SJSA1 (cell line): ENCODE measurements at places on chromosomes 1 and 21. TPM values are rescaled to one million over a fixed set of nuclear protein-coding genes. Genes with fewer than 3 reads are reported as not detected.

The SOD1 gene
- total RNA-seq = 434 and 451 TPM in 2 replicates

The IL10 gene
- total RNA-seq = not detected in 2 replicates

DNA sequence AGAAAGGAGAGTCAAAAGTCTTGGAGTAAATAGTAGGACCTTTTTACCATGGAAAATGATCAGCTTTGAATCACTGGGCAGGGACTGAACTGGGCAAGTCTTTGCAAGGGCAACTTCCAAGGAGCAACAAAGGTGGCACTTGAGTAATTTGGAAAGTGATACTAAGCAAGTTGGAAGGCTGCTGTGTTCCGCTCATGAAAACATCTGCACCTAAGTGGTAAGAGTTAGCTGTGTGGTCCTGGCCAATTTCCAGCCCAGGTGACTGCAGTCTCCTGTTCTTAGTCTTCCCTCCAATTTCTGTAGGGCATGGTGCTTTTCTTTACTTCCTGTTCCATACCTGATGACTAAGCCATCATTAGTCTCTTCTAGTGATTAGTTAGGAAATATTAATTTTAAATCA, 35.5 kb upstream of the PRDM2 start:
- no peak overlapping the region for H3K27ac ChIP-seq
- no peak for DNase-seq
- no peaks in the 10 kb centered on the region for H3K27me3 ChIP-seq
- H3K4me1 ChIP-seq = peaks cover 20% of the 10 kb centered on the region
- no peak overlapping the region for H3K4me3 ChIP-seq
- H3K36me3 ChIP-seq = no peaks in the 10 kb centered on the region

DNA sequence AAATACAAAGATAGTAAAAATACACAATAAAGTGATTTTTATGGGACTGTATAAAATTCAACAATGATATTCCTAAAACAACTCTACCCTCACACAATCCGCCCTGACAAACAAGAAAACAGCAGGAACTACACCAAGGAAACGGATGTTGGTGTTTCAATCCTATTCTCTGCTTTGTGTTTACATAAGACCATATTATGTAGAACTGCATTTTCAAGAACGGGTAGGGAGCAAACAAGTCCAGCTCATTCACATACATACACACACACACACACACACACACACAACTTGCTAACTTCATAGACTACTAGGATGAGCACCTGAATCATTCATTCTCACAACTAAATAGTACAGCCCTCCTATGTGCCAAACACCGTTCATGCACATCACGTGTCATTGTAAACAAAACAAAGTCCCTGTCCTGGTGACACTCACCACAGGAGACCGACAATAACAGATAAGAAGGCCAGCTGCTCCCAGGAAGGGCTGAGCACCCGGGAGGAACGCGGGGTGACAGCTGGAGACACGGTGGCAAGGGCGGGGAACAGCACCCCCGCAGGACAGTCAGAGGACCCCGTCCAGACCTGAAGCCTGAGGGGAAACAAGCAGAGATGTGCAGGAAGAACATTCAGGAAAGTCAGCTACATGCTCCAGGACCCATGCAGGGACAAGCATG, 43.0 kb downstream of the NPHP4 start:
- no peak for DNase-seq
- H3K4me3 ChIP-seq = no peak overlapping the region
- no peaks in the 10 kb centered on the region for H3K27me3 ChIP-seq
- peaks cover 2% of the 10 kb centered on the region; the same call in 1 of the 2 replicates for H3K36me3 ChIP-seq

GRCh38 chr1:219582296-219582695, 30.6 kb downstream of the ZC3H11B start:
- no peak overlapping the region for H3K4me3 ChIP-seq
- H3K36me3 ChIP-seq = no peaks in the 10 kb centered on the region
- no peaks in the 10 kb centered on the region for H3K27me3 ChIP-seq
- no peak for DNase-seq
- H3K27ac ChIP-seq = no peak overlapping the region
- H3K4me1 ChIP-seq = peaks cover 4% of the 10 kb centered on the region; the same call in 1 of the 2 replicates

DNA sequence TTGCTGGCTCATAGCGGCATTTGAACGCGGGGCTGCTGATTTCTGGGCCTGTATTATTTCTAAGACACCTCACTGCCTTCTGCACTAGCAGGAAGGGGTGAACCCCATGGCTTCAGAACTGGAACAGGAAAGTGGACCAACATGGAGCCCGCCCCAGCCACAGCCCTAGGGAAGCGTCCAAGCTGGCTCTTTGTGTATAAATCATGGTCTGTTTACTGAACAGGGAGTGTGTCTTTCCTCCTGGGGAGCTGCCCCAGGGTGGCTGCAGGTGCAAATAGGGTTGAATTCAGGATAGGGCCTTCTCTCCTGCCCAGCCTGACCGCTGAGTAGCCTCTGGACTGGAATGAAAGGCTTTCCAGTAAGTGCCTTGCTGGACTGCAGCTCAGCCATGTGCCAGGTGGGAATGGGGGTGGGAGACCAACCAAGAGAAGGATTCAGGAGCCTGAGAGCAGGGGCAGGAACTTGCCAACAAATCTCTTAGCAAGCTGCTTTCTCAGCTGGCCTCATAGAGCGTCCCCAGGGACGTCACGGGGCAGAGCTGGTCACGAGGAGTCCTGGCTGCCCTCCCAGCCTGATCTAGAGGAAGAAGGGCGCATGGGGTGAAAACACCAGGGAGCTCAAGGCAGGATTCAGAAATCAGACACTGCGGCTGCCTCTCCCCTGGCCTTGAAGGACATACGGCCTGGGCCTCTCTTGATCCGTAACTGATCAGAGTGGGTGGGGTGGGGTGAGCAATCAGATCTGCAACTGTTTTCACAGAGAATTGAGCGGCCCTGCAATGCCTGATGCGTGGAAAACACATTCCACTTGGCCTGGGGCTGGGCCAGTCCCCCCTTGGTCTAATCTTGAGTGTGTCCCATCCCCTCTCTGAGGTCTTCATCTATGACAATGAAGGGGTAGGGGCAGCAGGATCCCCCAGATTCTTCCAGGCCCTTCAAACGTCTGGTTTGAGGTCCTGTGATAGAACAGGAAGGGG, 56.5 kb upstream of the SELENON start:
- H3K27ac ChIP-seq = no peak overlapping the region
- no peak for DNase-seq
- H3K27me3 ChIP-seq = no peaks in the 10 kb centered on the region; the same call in none of the 2 replicates
- no peaks in the 10 kb centered on the region for H3K4me1 ChIP-seq

DNA sequence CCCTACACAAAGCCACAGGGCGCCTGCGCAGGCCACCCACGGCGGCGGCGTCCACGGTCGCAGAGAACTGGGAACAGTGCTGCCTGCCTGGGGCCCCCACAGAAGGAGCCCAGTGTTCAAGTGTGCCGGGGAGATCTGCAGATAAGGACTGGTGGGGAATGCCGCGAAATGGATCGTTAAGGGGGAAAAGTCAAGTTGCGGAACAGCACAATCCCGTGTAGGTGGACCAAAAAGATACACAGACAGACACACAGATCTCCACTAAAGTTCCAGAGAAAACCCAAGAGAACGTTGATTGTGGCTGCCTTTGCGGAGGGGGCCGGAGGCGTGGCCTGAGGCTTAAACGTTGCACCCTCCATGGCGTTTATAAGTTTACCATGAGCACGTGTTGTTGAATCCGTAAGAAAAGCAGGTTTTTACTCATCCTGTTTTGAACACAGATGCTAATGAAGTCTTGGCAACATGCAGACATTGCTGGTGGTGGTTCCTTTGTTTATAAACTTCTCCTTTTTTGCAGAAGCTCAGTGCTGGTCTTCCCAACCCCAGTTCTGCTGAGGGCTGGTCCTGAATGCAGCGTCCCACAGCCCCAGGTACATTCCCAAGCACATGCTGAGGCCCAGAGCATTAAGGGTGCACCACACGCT, 4.1 kb downstream of the SPATC1L start:
- no peak for DNase-seq
- peaks cover 4% of the 10 kb centered on the region; the same call in 1 of the 2 replicates for H3K4me1 ChIP-seq
- no peak overlapping the region for H3K27ac ChIP-seq
- no peaks in the 10 kb centered on the region for H3K27me3 ChIP-seq
- no peak overlapping the region for H3K4me3 ChIP-seq

DNA sequence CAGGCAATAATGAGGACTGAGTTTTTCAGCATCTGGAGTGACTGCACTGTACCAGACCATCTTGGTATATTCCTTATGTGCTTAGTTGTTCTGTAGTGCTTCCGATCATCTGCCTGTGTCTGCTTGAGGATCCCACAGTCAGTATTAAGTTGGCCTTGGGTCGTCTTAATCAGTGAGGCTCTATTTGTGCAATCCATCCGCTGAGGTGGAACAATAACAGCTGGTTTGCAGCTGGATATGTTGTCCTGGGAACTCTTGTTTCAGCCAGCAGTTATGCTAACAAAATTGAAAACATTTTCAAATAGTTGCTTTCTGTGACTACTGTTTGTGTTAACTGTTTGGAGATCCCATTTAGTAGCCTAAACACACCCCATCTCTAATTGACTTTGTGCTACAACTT, 73.7 kb downstream of the LAMC1 start:
- peaks cover 3% of the 10 kb centered on the region for H3K36me3 ChIP-seq
- H3K27ac ChIP-seq = no peak overlapping the region
- no peak for DNase-seq
- peaks cover 25% of the 10 kb centered on the region for H3K4me1 ChIP-seq
- no peak overlapping the region for H3K4me3 ChIP-seq
